ENCODE measurements at places on chromosomes 3 and 15. TPM values are rescaled to one million over a fixed set of nuclear protein-coding genes. Genes with fewer than 3 reads are reported as not detected.

PLCB2 gene
- total RNA-seq = 32.4 TPM

NANOGP8 gene
- total RNA-seq = 0.81 TPM

DNA sequence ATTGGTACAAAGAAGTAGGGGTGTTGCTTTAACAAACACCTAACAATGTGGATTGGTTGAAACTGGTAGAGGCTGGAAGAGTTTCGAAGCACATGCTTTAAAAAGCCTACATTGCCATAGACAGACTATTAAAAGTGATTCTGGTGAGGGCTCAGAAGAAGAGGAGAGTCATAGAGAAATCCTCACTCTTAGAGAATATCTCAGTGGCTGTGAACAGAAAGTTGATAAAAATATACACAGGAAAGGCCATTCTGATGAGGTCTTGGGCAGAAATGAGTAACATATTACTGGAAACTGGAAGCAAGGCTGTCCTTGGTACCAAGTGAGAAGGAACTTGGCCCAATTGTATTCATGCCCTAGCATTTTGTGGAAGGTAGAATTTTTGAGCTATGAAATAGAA is 173.7 kb upstream of the CRBN start:
- H3K27me3 ChIP-seq = no peaks in the 10 kb centered on the region
- DNase-seq = no peak
- H3K4me3 ChIP-seq = no peak overlapping the region
- H3K4me1 ChIP-seq = no peaks in the 10 kb centered on the region
- peak overlapping the region; percentile 47 for H3K27ac ChIP-seq

DNA sequence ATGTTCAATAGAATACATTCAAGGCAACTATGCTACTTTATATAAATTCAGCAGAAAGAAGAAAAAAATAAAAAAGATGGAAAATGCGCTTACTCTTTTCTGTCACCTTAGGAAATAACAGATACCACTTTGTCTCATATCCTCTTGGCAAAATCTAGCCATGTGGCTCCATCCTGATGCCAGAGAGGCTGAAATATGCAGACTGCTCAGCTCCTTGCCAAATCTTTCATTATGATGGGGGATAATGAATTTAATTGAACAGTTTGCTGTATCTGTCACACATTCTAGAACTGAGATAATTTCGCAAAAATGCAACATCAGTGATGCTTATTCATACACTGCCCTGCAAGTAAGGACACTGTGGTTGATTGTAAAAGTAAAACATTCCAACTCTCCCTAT is 1081.5 kb downstream of the PLOD2 start:
- H3K36me3 ChIP-seq = no peaks in the 10 kb centered on the region
- H3K27ac ChIP-seq = no peak overlapping the region
- no peak overlapping the region for H3K4me3 ChIP-seq
- H3K27me3 ChIP-seq = no peaks in the 10 kb centered on the region
- no peaks in the 10 kb centered on the region for H3K4me1 ChIP-seq

SNX33 gene
- 45.1 TPM for total RNA-seq

DNA sequence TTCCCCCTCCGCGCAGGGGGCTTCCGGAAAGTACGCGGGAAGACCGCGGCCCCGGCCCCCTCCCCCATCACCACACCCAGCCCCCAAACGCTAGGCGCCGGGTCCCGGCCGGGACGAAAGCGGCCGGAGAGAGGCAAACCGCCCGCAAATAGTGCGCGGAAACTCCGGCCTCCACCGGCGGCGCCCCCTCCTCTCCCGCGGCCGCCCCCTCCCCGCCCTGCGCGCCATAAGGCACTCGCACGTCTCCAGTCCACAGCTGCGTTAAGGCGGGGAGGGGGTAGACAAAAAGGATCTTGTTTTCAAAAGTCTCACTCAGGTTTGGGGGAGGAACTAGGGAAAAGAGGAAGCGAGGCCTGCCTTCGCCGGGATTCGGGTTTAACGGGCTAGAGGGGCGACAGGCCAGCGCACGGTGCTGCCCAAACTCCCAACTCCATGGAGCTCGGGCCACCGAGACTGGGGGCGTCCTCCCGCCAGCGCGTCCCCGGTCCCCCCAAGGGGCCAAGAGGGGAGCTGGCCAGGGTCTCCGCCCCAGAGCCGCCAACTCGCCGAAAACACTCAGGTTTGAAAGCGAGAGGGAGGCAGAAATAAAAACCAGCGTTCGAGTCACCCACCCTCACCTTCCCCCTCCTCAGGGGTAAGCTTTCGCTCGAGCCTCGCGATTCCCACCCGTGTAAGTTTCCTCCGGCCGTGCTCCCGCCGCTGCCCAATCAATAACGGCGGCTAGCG is 1.8 kb downstream of the ANP32A start:
- H3K27ac ChIP-seq = peak overlapping the region; percentile 99
- peak overlapping the region; percentile 98 for H3K4me3 ChIP-seq
- H3K36me3 ChIP-seq = no peaks in the 10 kb centered on the region
- DNase-seq = no peak
- no peaks in the 10 kb centered on the region for H3K27me3 ChIP-seq

HAPLN3 gene
- total RNA-seq = 173 TPM

ABCC5 gene
- total RNA-seq = 20.8 TPM
